ENCODE measurements at places on chromosomes 1 and 21.

DNA sequence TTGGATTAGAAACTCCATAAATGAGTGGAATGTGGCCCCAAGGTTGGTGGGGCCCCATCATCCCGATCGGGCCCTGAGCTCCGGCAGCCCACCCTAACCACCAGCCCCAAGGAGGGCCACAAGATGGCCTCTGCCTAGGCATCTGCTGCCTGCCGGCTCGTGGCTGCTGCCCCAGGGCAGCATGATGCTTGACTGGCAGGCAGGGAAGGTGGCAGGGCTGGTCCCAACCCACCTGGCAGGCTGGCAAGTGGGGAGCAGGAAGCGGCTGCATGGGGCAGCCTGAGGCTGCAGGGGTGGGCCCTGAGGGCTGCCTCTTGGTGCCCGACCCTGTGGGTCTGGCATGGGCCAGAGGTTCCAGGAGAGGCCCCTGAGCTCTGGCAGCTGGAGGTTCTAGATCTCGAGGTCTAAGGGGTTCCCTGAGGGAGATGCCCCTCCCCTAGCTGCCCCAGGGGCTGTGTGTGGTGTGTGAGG, 760 bp upstream of the GJC2 start:
- DNase-seq: no peak

DNA sequence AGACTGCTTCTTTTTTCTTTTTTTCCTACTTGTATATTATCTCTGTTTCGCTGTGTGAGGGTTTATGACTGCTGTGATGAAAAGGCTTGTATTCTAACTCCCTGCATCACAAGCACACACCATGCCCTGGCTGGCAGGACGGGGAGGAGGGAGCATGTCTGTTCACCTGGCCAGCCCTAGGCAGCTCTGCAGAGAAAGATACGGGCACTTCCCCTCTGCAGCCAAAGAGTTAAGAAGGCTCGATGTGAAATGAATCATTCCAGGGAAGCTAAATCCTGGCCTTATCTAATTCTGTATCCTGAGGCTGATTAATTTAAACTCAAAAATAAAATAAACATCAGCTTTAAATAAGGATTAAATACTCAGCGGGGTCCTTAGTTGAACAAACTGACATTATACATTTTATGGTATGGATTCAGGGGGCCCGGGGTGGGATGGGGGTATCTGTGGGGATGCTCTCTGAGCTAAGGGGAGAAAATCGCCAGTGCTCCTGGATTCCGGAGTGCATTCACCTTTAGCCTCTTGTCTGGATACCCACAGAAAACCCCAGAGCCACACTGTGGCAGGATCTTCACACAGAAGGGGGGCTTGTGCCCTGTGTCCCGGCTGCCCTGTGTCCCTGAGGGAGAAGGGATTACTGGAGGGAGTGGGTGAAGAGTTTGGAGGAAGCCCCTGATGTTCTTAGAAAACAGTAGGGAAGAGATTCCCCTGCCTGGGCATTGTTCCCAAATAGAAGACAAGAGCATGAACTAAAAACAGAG, 321.5 kb downstream of the NPHP4 start:
- DNase-seq: no peak

DNA sequence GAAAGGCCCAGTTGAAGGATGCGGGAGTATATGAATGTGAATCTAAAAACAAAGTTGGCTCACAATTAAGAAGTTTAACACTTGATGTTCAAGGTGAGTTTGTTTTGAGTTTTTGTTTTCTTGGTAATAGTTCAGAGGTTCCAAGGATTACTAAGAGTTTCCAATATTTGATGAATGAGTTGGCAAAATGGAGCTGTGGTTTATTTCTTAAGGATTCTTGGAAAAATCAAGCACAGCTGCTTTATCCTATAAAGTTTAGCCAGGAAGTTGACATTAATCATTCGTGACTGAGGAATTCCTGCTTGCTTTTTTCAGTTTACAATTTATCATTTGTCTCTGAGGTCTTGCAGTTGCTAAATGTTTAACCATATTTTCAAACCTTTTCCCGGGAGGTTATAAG, 15.1 kb downstream of the VCAM1 start:
- peak; percentile 47 for DNase-seq

GRCh38 chr1:20726118-20726911, 6.2 kb downstream of the SH2D5 start:
- DNase-seq: no peak

GRCh38 chr1:7418442-7419080, 352.5 kb upstream of the VAMP3 start:
- DNase-seq: no peak

GRCh38 chr1:208500375-208500774, 256.2 kb upstream of the PLXNA2 start:
- DNase-seq: no peak

DNA sequence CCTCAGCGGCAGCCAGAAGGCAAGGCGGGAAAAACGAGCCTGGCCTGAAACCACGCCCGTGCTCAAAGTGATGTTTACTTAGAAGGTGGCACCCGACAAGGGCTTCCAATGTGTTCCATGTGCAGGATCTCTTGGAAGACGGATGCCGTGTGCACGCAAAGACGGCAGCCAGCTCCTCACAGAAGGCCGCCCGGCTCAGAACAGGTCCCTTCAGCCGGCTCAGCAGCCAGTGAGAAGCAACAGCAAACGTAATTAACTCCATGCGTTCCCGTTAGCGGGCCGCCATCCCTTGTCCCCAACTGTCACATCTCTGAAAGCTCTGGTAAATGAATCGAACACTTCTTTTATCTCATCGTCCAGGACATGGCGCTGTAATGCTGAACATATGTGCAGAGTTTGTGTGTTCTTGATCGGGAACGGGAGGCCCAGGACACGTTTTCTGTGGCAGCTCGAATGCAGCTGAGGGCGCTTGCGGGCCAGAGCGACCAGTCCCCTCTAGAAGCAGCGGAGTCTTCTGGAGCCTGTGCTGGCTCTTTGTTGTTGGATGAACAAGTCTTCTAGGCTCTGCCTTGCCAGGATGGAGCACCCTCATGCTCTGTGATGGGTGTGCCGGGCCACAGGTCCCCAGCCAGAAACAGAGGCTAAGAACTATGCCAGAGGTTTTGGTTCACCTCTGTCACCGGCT, 94.6 kb upstream of the ARHGEF16 start:
- no peak for DNase-seq
